ENCODE measurements at places on chromosomes 7 and 10. TPM values are rescaled to one million over a fixed set of nuclear protein-coding genes. Genes with fewer than 3 reads are reported as not detected.

The AS3MT gene
- 2.6 TPM for total RNA-seq

The LSM5 gene
- total RNA-seq, result 21.6 TPM

The TET1 gene
- total RNA-seq, result 10.8 TPM

The PTN gene
- total RNA-seq, result not detected

The WDR86 gene
- total RNA-seq, result 8.3 TPM

The CYP2C18 gene
- not detected for total RNA-seq

The FLNC gene
- total RNA-seq, result 3.3 TPM

The PIP gene
- total RNA-seq, result not detected

The SYT15 gene
- total RNA-seq, result 7.9 TPM

The PRLHR gene
- not detected for total RNA-seq

The MINPP1 gene
- 24.6 TPM for total RNA-seq

The IL15RA gene
- 26.0 TPM for total RNA-seq

The LRIT1 gene
- not detected for total RNA-seq

The TLL2 gene
- total RNA-seq, result not detected

The THSD7A gene
- 2.0 TPM for total RNA-seq

The CBX3 gene
- total RNA-seq, result 135 TPM

The TRPV6 gene
- total RNA-seq, result not detected

The PHF14 gene
- total RNA-seq, result 41.3 TPM

The CPED1 gene
- total RNA-seq, result 49.5 TPM

The SUPV3L1 gene
- total RNA-seq, result 32.0 TPM

The NME8 gene
- total RNA-seq, result not detected

The RUFY2 gene
- total RNA-seq, result 26.9 TPM

The MEOX2 gene
- 10.7 TPM for total RNA-seq

The WNT2 gene
- 0.38 TPM for total RNA-seq

The OR6B1 gene
- not detected for total RNA-seq

The SPACDR gene
- total RNA-seq, result not detected

The COMMD3 gene
- total RNA-seq, result 34.3 TPM

The CTTNBP2 gene
- 10.5 TPM for total RNA-seq

The C10orf105 gene
- total RNA-seq, result 0.19 TPM

The TMEM273 gene
- total RNA-seq, result 18.5 TPM

The CCDC172 gene
- total RNA-seq, result not detected

The IL2RA gene
- total RNA-seq, result 1.5 TPM

The GSTO2 gene
- not detected for total RNA-seq

The ECHDC3 gene
- 137 TPM for total RNA-seq

The CYP3A5 gene
- total RNA-seq, result 10.9 TPM

The CUBN gene
- total RNA-seq, result 6.6 TPM

The EVX1 gene
- total RNA-seq, result not detected

The CCL24 gene
- 2.2 TPM for total RNA-seq

The STRIP2 gene
- total RNA-seq, result 0.33 TPM

The GOLGA7B gene
- 3.2 TPM for total RNA-seq

The ADCYAP1R1 gene
- total RNA-seq, result 1.9 TPM

The CTAGE4 gene
- 2.3 TPM for total RNA-seq

The CC2D2B gene
- total RNA-seq, result 2.4 TPM

The TAS2R39 gene
- total RNA-seq, result not detected

The AKR1C8 gene
- total RNA-seq, result not detected

The CRTAC1 gene
- total RNA-seq, result 0.51 TPM

The TAS2R41 gene
- not detected for total RNA-seq

The KLF14 gene
- 0.94 TPM for total RNA-seq

The LRRC17 gene
- 4.5 TPM for total RNA-seq

The LIPN gene
- total RNA-seq, result not detected

The DOCK4 gene
- 59.3 TPM for total RNA-seq

The TMEM196 gene
- not detected for total RNA-seq

The PTF1A gene
- total RNA-seq, result not detected

The RNLS gene
- 27.7 TPM for total RNA-seq

The NRG3 gene
- total RNA-seq, result 2.4 TPM
